ENCODE measurements at places on chromosomes 2 and 18.

DNA sequence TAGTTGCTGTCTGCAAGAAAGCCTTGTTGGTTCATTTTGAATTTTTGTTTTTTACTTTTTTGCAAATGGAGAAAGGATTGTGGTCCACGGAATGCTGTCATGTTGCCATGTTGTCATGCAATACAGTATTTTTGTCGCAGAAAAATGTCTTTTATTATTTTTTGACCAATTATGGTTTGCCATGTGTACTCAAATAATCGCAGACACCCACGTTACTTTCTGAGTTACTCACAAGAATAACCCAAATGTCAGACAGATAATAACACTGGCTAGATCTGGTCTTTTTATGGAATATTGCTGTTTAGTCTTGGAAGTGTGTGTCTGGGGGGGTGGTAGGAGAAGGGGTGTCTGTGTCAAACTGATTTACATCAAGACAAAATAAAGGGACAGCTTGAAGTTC lies 188.9 kb downstream of the LTBP1 start:
- no peak for DNase-seq

DNA sequence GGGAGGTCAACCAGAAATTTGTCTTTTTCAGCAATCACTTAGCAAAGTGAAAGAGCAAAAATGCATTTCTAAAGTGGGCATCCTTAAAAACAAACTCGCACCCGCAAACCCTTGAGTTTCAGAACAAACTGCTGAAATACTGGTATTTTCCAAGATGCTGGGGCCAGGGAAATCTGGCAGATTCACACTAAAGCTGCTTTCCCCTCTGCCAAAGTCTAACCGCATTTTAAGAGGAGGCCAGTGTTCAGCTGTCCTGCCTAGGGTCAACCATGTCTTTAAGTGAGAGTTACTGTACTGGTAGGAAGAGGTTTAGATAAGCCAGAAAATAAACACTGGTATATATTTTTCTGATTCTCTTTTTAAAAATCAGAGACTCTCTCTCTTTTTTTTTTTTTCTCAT lies 55.9 kb downstream of the ACVR1 start:
- DNase-seq, result no peak

GRCh38 chr2:33478968-33479731 lies 2.7 kb downstream of the RASGRP3 start:
- no peak for DNase-seq

- DNase-seq, result no peak
Observed at GRCh38 chr2:191169456-191170300, 18.9 kb upstream of the STAT4 start.

GRCh38 chr2:156489750-156490465 lies 53.7 kb downstream of the GPD2 start:
- DNase-seq, result no peak

DNA sequence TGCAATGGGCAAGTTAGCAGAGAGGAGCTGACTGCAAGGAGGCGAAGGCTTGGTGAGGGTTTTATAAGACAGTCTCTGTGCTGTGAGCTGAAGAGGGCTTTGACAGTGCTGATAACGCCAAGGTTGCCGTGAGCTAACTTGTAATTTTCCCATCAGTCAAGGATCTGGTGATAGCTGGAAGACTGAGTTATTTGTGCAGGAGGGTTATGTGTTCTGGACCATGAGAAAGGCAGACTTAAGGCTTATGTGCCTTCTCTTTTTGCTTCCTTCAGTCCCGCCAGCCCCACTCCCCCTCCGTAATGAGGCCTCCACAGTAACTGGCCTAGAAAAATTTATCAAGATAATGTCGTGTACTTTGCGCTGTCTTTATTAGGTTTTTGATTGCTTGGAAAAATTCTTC lies 94.6 kb downstream of the RTP5 start:
- DNase-seq, result no peak

DNA sequence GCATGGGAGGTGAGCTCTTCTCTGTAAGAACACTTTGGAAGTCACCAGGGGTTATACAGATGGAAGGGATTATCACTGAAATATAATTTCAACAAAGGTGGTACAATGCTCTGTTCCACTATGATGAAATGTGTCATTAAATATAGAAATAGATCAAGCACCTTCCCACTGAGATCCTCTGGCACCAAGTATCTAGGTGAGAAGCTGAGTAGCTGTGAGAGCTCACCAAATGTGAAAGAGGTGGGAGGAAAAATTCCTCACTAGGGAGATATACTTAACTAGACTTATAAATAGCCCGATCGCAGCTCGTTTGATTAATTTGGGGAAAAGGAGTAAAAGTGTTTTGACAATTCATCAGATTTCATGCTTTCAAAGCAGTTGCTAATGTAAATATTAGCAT lies 247.6 kb downstream of the SMAD2 start:
- DNase-seq, result no peak

- no peak for DNase-seq
Observed at GRCh38 chr18:73235491-73235890, 367.7 kb upstream of the NETO1 start.

DNA sequence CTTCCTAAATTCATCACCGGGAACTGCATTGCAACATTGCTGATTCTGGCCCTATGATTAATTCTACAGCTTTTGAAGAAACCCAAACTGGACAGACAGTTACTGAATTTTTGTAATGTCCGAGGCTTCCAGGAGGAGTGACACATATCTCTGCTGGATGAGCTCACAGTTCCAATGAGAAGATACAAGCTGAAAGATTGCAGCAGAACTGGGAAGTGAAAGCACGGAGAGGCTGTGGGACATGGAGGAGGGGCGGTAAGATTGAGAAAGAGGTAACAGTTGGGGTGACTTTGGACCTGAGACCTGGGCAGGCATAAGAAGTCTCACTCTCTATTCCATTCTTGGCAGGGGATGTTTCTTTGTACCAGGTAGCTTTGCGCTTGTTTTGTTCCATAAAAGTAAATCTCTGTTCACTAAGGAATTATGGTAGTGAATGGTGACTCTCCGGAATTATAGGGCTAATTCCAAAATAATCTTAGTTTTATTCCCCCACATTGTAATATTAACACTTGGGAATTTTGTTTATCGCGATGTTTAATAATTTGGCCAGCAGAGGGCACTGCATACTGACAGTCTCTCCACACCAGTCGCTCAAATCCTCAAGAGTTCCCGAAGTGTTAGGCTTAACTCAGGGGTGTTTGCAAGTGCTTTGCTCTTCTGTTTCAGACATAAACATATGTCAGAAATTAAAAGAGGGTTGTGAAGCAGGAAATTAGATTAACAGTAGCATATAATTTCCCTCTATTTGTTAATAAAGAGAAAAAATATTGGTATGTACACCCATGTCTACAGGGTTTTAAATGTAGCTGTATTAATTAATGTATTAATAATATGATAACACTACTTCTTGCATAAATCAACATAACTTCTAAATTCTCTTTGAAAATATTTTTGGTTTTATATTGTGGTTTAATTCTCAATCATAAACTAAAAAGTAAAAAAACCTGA lies 201.4 kb downstream of the SOCS6 start:
- DNase-seq, result peak; percentile 61

GRCh38 chr2:236712304-236712703 lies 142.7 kb downstream of the ACKR3 start:
- no peak for DNase-seq

- no peak for DNase-seq
Observed at GRCh38 chr18:40851014-40851429, 1104.0 kb upstream of the PIK3C3 start.

- DNase-seq, result no peak
Observed at GRCh38 chr2:181949047-181949446, 36.6 kb upstream of the PPP1R1C start.

GRCh38 chr2:205170399-205170798 lies 511.9 kb upstream of the NRP2 start:
- no peak for DNase-seq

GRCh38 chr2:170679607-170680079 lies 35.5 kb upstream of the SP5 start:
- DNase-seq, result peak; percentile 7

- DNase-seq, result no peak
Observed at GRCh38 chr2:56088411-56088810, 95.4 kb upstream of the CCDC85A start.
